ENCODE measurements at places on chromosomes 1 and 21.

DNA sequence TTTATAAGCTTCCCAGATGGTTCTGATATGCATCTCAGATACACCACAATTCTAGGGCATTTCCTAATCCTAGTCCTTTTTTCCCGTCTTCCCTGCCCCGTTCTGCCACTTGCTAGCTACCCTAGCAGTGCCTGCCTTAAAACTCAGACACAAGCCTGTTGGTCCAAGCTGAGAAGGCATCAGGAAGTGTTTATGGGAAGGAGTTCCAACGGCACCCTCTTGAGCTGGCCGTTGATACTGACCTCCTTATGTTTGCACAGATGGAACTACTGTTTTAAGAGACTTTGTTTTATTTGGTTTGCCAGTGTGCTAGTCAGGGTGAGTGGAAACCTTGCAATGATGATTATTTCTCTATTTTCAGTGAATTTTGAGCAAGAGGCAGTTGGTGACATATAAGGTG is 67.2 kb downstream of the UCK2 start:
- DNase-seq: no peak

GRCh38 chr1:197515421-197515820 is 247.4 kb downstream of the CRB1 start:
- no peak for DNase-seq

DNA sequence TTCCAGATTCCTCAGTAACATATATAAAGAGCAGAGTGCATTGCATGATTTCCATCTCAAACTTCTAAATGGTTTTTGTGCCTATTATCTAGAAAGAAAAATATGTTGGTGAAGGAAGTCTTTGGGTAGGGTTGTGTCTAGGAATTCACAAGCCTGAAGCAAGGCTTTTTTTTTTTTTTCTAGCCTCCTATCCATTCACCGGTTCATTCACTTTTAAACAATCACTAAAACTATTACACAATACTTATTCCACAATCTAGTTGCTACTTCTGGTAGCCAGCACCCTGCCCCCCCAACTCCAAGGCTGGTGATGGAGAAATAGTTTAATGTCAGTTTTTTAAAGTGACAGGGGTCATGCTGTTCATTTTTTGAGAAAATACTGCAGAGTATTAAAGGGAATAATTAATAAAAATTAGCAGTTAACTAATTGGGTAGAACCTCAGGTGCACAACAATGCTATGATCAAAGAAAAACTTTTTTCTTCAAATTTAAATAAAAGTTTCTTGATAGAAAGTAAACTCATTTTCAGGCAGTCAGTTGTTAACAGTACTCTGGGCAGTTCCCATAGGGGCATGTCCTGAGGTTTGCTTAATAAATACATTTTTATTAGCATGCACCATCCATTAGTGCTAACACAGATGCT is 10.9 kb downstream of the IRF2BP2 start:
- no peak for DNase-seq

DNA sequence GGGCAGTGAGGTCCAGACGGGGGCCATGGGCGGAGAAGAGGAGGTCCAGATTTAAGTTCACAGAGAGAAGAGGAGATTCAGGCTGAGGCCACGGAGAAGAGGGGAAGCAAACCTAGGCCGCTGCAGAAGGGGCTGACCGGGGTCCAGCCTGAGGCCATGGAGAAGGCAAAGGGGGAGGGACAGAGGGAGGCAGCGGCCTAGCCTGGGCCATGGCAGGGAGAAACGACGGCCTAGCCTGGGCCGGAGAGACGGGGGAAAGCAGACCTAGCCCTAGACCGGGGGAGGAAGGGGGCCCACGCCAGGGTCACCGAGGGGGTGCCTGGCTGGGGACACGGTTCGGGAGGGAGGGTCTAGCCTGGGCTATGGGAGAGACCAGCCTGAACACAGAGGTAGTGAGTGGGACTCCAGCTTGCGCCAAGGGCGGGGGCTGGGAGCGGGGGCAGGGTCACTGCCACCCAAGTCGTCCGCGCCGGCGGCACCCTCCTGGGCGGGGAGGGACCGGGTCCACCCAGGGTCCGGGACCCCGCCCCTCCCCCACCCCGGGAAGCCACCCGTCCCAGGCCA is 459 bp downstream of the CAPZB start:
- DNase-seq: peak; percentile 30

DNA sequence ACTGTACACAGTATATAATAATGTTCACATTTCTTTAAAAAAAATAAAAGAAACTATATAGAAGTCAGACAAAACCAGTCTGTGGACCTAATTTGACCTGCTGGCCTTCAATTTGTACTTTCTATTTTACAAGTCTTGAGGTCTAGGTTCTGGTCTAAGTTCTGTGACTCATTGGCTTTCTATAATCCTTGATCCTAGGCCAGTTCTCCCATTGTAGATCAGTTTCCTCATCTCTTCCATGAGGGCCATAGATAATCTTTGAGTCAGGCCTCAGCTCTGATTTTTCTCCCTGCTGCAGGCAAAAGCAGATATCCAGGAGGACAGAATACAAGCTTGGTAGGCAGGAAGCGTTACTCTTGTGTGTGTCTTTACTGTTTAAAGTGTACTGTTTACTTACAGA is 603.7 kb upstream of the CAMK1G start:
- no peak for DNase-seq

DNA sequence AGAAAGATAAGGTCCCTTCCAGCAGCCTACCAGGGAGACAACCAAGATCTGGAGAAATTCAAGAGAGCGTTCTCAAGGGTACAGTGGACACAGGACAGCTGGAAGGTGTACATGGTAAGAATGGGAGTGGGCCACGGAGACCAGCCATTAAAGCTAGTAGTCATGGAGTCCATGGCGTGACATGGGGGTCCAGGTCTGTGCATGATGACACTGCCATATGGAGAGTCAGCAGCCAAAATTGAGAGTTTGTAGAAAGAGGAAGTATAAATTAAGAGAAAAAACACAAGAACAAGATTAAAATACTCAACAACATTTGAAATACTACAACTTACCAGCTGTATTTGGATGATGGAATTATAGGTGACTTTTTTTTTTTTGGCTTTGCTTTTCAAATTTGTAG is 7.9 kb upstream of the LORICRIN start:
- no peak for DNase-seq

DNA sequence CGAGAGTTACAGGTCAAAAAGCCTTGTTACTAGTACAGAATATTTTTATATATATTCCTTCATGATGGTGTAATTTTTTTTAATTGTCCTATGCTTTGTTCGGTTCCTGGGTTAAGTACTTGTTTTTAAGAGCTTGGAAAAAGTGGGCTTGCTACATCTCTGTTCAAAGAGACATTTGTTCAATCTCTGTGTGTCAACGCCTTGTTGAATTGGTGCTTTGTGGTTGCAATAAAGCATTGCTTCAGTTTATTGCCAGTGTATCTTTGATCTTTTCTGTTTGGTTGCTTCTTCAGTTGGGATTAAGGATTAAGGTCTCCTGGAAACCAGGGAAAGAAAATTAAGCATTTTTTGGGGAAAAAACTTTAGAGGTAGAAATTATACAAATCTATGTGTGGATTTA is 47.7 kb upstream of the DNASE2B start:
- DNase-seq: no peak

- DNase-seq: no peak
Observed at GRCh38 chr1:179175011-179175841, 54.3 kb downstream of the ABL2 start.

DNA sequence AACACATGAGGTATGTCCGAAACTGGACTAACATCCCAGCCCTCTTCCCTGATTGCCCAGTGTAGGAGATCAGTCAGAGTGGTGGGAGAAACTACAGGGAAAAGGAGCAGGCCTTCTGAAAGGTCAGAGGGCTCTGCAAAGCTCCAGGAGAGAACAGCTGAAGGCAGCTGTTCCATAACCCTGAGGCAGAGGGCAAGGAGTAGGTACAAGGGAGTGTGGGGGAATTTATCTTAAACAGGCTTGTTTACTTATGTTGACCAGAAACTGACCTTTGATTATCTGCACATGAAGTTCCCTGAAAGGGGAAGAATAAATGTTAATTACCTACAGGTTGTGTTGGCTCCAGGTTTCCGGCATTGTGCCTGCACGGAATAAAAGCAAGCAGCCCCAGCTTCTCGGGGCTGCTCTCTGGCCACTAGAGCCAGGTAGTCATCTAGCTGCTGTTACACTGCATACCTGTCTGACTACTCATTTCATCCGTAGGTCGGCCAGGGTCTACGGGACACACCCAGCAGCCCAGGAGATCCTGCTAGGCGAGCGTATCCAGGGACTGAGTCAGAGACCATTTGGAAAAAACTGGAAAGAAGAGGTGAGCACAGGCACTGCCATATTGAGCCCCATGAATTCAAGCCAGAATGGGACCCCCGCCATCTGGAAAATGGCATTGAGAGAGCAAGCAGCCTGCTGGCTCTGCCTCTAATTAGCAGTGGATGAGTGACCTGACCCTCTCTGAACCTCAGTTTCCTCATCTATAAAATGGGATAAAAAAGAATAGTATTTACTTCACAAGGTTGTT is 14.9 kb upstream of the PAQR7 start:
- DNase-seq: peak; percentile 40

DNA sequence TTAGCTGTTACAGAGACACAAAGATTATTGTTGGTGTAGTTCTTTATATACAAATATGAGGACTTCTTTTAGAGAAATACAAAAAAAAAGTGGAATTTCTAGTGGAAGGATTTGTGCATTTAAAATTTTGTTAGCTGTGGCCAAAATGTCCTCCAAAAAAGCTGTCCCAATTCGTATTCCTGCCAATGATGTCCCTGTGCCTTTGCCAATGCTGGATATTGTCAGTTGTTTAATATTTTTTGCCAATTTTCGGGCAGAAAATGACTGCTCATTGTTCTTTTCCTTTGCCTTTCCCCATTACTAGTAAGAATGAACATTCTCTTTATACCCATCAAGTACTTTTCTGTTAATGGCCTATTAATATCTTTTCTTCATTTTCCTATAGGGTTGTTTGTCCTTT is 110.0 kb upstream of the HOOK1 start:
- DNase-seq: no peak

GRCh38 chr1:50658459-50659076 is 235.3 kb upstream of the DMRTA2 start:
- no peak for DNase-seq

- no peak for DNase-seq
Observed at GRCh38 chr1:32204943-32205361, 519 bp upstream of the IQCC start.

DNA sequence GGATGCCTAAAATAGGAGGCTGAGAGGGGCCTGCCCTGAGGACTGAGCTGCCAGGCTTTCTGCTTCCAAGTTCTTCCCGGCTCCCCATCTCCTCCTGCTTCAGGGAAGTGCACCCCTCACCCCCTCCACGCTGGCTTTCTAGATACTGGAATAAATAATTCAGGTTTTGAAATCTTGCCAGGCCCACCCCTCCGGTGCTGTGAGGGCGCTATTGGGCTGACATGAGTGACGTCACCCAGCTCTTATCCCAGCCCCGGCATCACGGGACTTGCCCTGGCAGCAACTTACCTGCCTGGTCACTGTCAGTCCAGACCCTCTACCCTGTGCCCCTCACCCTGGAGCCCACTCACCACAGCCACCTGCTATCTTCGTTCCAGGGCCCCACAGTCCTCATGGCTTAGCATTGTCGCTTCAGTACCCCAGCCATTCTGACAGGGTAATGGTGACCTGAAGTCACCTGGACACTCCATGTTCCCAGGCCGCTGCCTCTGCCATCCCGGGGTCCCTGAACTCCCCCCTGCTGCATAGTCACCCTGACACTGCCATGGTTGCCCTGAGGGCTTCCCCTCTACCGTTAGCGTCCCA is 819 bp upstream of the GPR3 start:
- no peak for DNase-seq

DNA sequence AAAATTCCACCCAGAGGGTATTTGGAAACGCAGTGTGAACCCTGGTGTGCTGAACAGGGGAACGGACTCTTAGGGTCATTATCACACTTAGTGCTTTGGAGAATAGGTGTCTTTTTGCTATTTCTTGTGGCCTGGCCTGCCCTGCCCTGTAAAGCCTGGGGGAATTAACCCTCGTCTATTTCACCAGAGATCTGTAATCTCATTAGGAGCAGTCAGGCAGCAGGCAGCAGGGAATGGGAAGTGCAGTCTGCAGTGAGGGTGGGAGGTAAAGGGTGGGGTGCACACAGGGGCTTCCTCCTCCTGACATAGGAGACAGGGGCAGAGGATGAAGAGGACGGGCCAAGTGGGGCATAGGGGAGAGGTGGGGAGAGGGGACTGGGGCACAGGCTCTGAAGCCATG is 1.1 kb upstream of the SLC1A7 start:
- DNase-seq: no peak

GRCh38 chr1:10242811-10243210 is 32.4 kb downstream of the KIF1B start:
- DNase-seq: no peak

GRCh38 chr1:17372955-17373354 is 959 bp downstream of the PADI6 start:
- DNase-seq: no peak

DNA sequence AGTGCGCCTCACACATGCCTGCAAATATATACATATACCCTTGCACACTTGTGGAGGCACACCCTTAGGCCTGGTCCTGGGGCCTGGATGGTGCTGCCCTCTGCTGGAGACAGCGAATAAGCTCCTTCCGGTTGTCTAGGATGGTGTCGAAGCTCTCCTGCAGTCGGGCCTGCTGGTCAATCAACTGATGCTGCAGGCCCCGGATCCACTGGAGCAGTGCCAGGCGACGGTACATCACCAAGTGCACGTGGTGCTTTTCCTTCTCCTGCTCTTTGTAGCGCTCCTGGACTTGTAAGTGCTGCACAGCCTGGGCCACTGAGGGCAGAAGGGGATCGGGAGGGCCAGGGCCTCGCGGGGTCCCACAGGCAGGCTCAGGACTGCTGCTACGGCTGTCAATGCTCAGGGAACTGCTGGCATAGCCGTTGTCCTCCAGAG is 3.1 kb downstream of the C1orf216 start:
- DNase-seq: peak; percentile 61

DNA sequence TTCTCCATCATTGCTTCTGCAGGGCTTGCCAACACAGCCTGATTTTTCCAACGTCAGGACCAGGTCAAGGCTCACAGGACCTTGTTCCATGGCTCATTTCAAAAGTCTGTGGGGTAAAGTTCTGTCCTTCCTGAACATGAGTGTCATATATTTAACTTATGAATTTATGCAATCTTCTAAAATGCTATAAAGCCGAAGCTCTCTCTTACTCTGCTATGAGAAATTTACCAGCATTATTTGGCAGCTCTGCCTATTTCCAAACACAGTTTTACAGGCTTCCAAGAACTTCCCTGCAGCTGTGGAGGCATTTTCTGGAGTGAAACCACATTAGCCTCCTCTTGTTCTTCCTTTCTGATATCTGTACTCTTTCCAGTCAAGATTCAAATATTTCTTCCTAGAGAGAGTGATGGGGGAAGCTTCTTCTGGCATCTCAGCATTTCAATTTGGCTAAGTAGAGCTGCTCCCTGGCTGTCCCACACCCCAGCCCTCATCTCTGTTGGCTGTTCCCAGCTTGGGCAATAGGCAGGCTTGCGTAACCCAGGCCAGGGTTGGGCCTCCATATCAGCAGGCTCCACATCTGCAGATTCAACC is 15.6 kb upstream of the HMGCS2 start:
- no peak for DNase-seq

GRCh38 chr21:45223236-45224185 is 64.2 kb downstream of the POFUT2 start:
- no peak for DNase-seq

GRCh38 chr1:99738858-99739465 is 27.5 kb downstream of the FRRS1 start:
- no peak for DNase-seq

Data from progenitor cell of endocrine pancreas (in vitro differentiated cells).